ENCODE measurements at places on chromosomes 6 and 20.
A peak's percentile ranks its signal among the peaks of the same experiment; 100 is the strongest.

DNA sequence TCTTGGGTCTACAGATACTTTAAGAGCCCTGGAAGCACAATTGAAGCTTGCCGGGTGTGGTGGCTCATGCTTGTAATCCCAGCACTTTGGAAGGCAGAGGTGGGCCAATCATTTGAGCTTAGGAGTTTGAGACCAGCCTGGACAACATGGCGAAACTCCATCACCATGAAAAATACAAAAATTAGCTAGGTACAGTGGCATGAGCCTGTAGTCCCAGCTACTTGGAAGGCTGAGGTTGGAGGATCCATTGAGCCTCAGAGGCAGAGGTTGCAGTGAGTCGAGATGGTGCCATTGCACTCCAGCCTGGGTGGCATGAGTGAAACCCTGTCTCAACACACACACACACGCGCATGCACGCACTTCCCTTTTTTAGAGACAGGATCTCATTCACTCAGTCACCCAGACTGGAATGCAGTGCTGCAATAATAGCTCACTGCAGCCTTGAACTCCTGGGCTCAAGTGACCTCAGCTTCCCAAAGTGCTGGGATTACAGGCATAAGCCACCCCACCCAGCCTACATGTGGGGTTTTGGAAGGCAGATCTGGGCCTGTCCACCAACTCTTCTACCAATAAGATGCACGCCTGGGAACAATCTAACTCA, 182.5 kb upstream of the JARID2 start:
- no peak for DNase-seq

DNA sequence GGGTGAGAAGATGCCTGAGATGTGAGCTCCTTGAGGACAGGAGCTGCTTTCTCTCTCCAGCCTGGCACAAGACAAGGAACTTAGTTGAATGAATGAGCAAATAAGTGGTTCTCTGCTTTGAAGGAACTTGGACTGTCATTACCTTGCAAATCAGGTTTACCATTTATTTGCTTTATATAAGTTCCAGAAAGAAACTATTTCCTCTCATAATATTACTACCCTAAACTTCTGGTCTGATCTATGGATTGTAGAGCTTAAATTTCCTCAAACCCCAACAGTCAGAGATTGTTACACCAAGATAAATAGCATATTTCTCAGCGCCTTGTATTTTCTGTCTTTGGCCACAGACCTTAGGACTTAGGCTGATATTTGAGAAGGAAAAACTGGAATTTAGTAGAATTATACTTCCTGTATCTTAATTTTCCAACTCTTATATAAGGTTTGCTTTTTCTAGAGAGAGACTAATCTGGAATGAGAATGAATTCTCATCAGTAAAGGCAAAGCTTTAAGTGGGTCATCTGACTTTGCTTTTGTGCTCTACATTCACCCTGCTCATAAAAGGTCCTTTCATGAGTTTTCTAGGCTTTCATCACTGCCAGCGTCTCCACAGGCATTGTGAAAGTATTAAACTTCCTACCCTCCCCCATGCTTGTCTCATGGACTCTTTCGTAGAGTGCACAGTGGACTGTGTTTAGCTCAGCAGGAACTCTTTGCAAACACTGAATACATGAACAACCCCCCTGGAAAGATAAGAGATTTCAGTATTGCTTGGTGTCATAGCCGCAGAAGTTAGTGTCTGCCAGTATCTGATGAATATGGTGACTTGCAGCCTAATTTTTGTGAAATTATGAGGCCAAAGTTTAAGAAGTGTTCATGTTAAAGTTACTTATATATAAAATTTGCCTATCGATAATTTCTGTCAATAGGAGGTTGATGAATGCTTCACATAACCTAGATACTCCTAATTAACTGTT, 74.0 kb downstream of the PTPRA start:
- no peak for DNase-seq

- no peak for DNase-seq
These were observed 97.5 kb upstream of the ZBTB24 start for GRCh38 chr6:109580519-109580918.

- DNase-seq = peak; percentile 19
These were observed 269.6 kb downstream of the KHDC1L start for GRCh38 chr6:72955666-72956065.

DNA sequence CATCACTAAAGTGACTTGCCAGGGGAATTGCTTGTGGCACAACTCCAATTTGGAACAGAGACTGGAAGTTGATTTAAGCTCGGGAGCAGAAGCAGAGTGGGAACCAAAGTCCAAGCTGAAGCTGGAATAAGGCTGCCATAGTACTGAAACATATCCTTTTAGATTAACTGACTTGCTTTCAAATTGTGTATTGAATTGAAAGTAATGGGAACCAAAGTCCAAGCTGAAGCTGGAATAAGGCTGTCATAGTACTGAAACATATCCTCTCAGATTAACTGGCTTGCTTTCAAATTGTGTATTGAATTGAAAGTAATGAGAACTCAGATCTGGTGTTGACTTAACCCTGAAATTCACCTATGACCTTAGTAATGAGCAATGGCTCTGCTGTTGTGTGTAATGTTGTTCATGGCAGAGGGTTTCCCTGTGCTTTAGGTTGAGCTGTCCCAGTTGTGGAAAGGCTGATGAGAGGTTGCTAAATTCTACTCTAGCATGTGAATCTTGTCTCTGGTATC, 40.2 kb downstream of the CENPW start:
- no peak for DNase-seq

Measured in Calu3 (cell line).